Activated naive CD4-positive, alpha-beta T cell treated with anti-CD3 and anti-CD28 coated beads, Interleukin-2, amount 50 U/mL, for 16 hours (primary cell): ENCODE measurements at places on chromosomes 2 and 18.
A peak's percentile ranks its signal among the peaks of the same experiment; 100 is the strongest.

- DNase-seq: no peak
Measured at GRCh38 chr18:33875029-33875565, 297.1 kb downstream of the ASXL3 start.

- DNase-seq: no peak
Measured at GRCh38 chr18:35592298-35592697, 10.8 kb downstream of the GALNT1 start.

GRCh38 chr2:207937823-207938222 is 87.5 kb downstream of the PLEKHM3 start:
- no peak for DNase-seq

DNA sequence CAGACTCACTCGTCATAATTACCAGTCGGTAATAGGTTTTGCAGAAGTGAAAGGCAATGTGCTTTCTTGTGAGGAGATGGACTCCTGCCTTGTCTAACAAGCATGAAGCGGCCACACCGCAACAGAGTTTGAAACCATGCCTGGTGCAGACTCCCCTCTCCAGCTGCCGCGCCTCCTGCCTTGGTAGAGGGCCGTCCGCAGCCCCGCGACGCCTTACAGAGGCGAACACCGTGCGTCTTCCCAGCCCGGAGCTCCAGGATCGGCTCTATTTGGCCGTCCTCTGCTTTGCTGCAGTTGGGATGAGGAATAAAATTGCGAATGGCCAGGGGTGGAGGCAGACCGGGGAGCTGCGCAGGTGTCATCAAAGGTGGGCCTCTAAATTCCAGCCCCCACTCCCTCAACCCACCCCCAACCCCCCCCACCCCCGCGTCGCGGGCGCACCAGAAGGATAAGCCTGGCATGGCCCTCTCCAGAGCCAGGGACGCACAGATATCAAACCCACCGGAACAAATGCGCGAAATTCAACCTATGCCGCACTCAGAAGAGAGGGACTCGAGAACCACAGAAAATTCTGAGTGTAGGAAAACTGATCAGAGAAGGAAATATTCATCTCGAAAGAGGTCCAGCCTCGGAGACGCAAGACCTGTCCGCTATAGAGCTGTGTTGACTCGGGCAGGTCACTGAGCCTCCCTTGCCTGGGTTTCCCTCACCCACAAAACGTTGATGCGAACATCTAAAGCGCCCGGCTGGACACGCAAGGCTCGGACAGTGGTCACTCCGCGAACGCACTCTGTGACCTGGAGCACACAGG is 1.1 kb downstream of the TRABD2A start:
- DNase-seq: peak; percentile 41

GRCh38 chr2:64860276-64860885 is 128.8 kb upstream of the SLC1A4 start:
- no peak for DNase-seq

DNA sequence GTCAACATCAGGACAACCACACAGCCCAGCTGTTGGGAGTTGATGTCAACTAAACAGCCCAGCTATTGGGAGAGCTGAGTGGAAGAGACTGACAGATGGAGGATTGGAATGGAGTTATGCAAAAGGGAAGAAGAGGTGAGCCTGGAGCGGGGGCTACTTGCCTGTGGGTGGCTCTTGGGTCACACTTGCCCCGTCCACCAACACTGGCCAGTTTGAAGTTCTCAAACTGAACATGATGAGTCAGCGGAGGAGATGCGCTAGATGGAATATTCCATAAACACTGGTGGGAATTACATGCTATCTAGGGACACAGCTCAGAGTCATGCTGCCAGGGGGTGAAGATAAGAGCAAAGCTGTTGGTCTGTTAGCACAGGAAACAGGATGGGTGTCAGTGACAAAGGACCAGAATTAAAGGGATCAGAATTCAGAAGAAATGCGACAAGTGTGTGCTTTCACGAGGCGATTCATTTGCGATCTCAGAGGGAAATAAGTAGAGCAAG is 33.2 kb upstream of the AGAP1 start:
- DNase-seq: no peak

DNA sequence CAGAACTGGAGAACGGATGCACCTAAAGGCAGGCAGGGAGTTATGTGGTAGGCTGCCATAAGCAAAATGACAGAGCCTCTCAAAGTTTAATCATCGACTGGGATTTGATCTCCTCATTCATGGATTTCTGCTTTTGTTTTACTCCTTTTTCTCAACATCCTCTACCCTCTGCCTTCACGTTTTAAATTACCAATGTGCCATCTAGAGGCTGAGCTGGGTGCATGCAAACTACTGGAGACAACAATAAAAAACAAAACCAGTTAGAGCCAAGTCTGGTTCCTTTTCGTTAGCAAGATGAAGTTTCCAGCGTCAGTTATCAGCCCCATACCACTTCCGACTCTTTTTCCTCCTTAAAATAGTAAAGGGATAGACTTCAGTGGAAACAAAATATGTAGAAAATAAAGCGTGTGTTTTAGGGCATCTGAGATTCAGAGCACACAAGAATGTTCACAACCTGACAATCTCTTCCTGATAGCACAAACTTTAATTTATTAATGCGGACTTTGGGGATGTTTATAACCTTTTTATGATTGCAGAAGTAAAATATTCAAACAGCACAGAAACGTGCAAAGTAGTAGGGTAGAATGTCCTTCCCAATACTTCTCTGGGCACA is 117.0 kb downstream of the LAMA1 start:
- no peak for DNase-seq

DNA sequence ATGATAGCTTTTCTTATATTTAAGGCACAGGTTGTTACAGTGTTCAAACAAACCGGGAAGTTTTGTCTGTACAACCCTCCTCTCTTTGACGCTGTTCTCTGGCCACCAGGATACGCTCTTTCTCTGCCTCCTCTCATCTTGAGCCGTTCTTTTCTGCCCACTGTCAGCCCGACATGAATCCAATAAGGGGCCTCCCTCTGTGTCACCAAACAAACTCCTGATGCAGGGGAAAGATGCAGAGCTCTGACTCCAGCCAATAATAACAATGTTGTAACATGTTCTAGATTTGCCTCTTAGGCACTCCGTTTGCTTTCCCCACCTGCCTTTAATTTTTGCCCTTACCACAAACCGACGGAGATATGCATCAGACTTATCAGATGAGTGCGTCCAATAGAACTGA is 449.3 kb downstream of the SLC4A3 start:
- DNase-seq: no peak

DNA sequence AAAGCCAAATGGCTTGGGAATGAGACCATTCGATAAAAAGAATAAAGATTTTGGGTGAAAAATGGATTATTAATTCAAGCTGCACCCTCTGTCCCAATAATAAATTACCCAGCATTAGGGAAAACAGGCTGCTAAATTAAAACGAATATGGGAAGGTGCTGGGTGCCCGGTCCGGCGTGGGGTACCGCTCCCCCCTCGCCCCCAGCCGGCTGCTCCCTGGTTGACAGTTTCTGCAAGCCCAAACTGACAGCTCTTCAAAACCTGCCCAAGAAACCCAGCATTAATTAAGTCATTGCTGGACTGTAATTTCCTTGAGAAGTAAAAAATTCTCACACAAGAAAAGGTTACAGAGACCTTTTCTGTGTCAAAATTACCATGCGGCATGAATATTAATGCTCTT is 98.6 kb downstream of the PTGR3 start:
- no peak for DNase-seq

- DNase-seq: no peak
Measured at GRCh38 chr2:46284796-46285195, 12.4 kb upstream of the EPAS1 start.
